ENCODE measurements at places on chromosomes 7 and 10. TPM values are rescaled to one million over a fixed set of nuclear protein-coding genes. Genes with fewer than 3 reads are reported as not detected.

DNA sequence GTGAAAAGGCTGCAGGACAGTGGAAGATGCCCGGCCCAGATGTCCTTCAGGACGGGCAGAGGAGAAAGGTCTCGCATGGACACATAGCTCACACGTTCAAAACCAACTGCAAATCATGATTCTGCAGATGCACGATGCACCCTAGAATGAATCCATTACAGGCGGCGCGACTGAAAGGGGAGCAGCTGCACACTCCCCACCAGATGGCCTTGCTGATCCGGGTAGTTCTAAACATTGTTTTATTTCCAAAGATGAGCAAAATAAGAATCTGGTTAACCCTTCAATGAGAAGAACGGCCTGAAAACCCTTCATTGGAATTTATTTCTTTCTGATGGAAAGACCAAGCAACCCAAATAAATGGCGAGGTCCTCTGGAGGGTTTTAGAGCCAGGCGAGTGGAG lies 33.8 kb downstream of the CHST15 start:
- DNase-seq: no peak

Gene CPVL
- 9.3 TPM for total RNA-seq

- DNase-seq: no peak
Measured at GRCh38 chr10:93945819-93946218, 47.9 kb upstream of the PLCE1 start.

Gene WIPF3
- 1.4 TPM for total RNA-seq

DNA sequence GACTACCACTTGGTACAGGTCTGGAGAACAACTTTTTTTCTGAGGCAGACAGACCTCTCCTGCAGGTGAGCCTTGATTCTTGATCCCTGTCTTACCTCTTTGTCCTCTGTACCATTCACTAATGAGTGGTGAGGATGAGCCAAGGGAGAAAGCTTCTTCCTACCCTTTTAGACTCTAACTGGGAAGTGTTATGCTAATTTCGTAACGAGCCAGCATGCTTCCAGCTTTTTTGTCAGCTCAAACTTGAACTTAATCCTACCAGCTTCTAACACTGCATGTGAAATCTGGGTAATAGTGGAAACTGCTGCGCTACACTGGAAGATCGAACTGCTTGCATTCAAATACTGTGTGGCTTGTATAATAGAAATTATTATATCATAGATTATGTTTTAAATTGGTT lies 87.0 kb downstream of the NEUROD6 start:
- no peak for DNase-seq

Gene ARPC1A
- 98.1 TPM for total RNA-seq

DNA sequence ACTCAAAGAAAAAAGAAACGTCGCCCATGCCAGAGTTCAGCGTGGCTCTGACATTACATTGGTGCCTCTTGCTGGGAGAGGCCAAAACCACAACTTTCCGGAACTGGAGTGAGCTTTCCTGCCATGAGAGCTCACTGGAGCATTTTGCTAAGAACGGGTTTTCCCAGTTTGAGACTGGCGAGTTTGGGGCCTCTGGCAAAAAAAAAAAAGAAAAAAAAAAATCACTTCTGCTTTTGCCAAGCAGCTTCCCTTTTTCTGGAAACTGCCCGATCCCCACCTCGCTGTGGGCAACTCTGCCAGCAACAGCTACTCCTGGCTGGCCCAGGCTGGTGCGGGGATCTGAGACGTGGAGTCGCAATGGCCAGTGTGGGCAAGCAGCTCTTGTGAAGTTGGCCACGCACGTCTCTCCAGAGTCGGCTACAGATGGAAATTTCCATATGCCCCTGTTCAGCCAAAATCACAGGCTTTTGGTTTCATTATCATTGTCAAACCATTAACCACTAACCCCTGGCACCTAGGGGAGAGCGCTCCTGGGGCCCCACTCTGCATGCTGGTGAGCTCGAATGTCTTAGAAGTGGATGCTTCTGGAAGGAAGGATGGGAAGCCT lies 25.7 kb downstream of the PRKAG2 start:
- peak; percentile 72 for DNase-seq

DNA sequence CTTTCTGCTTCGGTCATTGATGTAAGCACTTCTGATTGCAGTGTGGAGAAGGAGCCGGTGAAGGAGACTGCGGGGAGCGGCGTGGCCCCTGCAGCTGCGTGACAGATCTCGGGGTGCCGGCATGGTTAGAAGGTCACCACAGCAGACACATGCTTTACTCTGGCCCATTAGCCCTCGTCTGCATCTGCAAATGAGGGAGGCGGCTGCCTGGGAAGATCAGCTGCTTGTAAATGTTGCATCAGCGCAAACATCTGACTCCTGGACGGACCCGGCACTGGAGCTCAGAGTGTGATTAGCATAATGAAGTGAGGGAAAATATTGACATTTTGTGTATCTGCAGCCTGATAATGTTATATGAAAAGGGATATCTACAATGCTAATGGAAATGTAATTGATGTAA lies 30.5 kb upstream of the MNX1 start:
- DNase-seq: peak; percentile 22

- no peak for DNase-seq
Measured at GRCh38 chr7:17912536-17913235, 27.6 kb downstream of the SNX13 start.

GRCh38 chr7:22146961-22147512 lies 201.3 kb upstream of the CDCA7L start:
- DNase-seq: no peak

Gene AFAP1L2
- 10.8 TPM for total RNA-seq

- no peak for DNase-seq
Measured at GRCh38 chr7:107046491-107047259, 2.2 kb downstream of the PRKAR2B start.

- DNase-seq: peak; percentile 9
Measured at GRCh38 chr10:13823709-13824405, 237.1 kb downstream of the PRPF18 start.

DNA sequence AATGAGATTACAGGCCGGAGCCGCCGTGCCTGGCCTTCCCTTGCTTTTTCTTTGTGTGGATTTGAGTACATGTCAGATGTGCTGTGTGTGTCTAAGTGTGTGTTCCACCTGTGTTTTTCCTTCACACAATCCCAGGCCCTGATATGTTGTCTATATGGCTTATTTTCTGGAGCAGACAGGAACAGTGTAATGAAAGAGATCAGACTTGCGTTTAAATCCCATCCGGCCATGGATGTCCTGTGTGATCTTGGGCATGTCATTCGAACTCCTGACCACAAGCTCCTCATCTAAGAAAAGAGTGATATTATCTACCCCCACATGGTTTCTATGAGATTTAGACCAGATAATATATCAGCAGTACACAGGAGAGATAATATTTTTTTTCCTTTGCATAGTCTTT lies 37.2 kb downstream of the APBB1IP start:
- no peak for DNase-seq

DNA sequence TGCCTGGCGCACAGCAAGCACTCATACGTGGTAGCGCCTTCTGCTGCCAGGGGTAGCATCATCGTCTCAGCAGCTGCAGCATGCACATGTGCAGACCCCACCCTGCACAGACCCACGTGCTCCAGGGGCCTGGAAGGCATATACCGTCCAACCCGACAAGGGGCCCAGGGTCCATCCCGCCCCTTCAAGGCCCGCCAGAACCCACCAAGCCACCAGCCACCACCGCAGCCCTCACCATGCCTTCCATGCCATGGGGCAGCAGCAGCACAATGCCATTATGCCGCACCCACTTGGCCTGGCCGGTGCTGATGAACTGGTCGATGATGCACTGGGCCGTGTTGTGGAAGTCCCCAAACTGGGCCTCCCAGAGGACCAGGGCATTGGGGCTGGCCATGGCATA lies 22.7 kb downstream of the OGDHL start:
- DNase-seq: no peak

GRCh38 chr10:71471006-71471405 lies 74.3 kb downstream of the CDH23 start:
- no peak for DNase-seq

DNA sequence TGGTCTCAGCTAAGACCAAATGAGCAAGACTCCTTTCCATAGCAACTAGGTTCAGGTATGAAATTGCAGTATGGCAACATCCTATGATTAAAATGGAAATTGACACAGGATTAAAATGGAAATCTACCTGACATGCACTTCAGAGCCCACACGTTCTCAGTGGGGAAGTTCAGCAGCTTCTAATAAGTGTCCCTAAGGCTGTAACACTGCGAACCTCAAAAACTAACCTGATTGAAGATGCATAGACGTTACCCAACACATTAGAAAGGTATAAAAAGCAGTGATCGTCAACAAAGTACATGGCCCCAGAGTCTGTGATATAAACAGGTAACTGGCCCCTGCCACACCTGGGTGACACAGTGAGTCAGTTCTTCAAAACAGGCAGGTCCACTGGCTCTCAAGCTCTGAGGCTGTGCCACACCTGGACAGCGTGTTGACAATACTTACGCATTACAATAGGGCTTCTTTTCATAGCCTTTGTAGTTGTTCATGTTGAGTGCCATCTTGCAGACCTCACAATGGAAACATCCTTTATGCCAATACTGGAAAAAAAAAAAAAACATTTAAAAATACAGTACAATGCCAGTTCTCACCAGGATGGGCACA lies 274.9 kb upstream of the NEBL start:
- no peak for DNase-seq

Gene ABCC2
- total RNA-seq: 1.6 TPM

Gene RASA4B
- total RNA-seq: 29.8 TPM

DNA sequence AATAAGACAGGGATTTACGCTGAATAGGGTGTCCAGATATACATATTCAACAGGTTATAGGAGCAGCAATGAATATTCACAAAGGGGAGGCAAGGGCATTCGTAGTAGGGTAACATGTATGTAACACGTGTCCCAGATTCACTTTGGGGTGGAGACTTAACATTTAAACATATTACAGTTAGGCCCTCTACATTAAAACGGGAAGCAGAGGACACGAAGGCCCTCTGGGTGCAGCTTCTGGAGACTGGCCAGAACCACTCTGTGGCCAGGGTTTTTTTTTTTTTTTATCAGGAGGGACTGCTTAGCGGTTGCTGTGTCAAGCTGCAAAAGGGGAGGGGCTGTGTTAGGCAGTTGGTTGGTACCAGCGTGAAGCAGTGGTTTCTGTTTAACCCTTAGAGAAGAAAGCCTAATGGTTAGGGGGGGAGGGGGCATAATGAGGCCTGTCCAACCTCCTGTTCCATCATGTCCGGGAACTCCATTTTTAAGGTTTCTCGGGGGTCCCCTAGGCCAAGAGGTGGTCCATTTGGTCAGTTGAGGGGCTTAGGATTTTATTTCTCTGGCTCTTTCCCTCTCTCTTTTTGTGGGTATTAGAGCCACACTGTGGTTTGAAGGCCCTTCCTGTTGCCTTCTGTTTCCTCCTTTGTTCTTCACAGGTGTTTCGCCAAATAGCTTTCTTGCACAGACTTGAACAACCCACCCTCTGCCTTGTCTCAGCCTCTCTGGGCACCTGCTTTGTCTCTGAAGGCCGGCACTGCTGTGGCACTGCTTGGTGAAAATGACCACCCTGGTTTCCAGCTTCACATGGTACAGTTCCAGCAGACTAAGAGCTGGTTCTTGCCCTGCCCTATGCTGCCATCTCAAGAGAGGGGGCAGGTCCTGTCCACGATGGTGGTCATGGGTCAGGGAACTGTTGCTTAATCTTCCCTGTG lies 26.4 kb downstream of the PRF1 start:
- DNase-seq: no peak

GRCh38 chr7:50632561-50633413 lies 67.6 kb upstream of the DDC start:
- DNase-seq: no peak

Gene GNG11
- 4.0 TPM for total RNA-seq

Gene STEAP4
- 28.4 TPM for total RNA-seq

Gene CDNF
- 3.9 TPM for total RNA-seq

- no peak for DNase-seq
Measured at GRCh38 chr7:148289630-148290029, 300.9 kb upstream of the C7orf33 start.

- DNase-seq: no peak
Measured at GRCh38 chr10:70576803-70577517, 25.6 kb downstream of the PRF1 start.

DNA sequence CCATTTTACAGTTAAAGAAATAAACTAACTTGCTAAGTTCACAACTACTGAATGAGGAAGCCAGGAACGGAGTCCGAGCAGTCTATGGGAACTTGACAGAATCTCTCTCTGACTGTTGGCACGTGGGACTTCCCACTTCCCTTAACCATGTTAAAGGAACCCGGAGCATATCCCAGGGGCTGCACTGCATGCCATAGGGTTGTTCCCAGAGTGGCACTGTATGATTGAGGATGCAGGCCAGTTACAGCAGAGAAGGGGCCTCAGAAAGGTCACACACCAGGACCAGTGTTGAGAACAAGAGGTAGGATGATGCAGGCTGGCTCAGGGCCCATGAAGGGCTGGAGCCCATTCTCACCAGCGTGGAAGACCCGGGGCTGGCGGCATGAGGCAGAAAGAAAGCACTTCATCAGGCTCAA lies 201.8 kb downstream of the NSUN6 start:
- DNase-seq: no peak

Gene OPN4
- total RNA-seq: not detected

Gene ANKRD30A
- not detected for total RNA-seq

DNA sequence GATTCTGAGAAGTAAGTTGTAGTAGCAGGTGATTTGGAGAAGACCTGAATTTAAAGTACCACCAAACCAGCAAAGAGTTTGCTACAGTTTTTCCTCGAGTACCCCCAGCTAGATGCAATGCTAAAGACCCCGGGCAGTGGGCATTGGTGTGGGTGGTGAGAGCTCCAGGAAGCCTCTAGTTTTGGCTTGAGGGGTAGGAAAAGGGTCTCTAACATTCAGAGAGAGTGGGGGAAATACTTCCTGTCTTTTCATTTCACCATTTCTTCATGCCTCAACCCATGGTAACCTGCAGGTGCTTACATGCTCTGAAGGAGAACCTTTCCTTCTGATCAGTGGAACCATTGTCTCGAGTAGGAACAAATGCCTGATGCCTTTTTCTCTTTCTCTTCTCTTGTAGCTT lies 352.2 kb downstream of the CALN1 start:
- DNase-seq: no peak

DNA sequence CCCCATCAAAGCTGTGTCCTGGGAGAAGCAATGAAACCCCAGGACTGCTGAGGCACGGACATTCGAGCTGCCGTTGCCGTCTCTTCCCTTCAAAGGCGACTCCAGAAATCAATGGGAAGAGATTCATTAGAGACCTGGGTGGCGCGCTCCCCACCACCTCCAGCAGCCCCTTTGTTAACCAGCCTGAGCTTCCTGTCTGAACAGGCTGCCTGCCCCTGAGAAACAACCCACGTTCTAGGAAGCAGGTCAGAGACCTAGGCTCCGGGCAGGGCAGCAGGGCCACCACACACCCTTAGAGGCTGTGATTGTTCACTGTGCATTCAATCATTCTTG lies 110.9 kb upstream of the PPIF start:
- DNase-seq: no peak

- no peak for DNase-seq
Measured at GRCh38 chr7:127807829-127808228, 155.8 kb downstream of the SND1 start.

- no peak for DNase-seq
Measured at GRCh38 chr10:91194497-91195179, 25.8 kb upstream of the PCGF5 start.

Gene ANK3
- total RNA-seq: 97.8 TPM

- DNase-seq: no peak
Measured at GRCh38 chr7:112692333-112692732, 97.9 kb downstream of the TMEM168 start.

Gene PHYHIPL
- total RNA-seq: 0.25 TPM

Gene TMEM196
- not detected for total RNA-seq

GRCh38 chr7:98365863-98366561 lies 34.9 kb downstream of the BAIAP2L1 start:
- no peak for DNase-seq

- no peak for DNase-seq
Measured at GRCh38 chr10:31090894-31091607, 59.4 kb upstream of the ZNF438 start.
